ENCODE measurements at places on chromosomes 1 and 21. TPM values are rescaled to one million over a fixed set of nuclear protein-coding genes. Genes with fewer than 3 reads are reported as not detected.

Gene TCHH
- total RNA-seq, result not detected

GRCh38 chr1:28157894-28158293, 18.6 kb downstream of the PTAFR start:
- H3K27ac ChIP-seq, result no peak overlapping the region
- no peaks in the 10 kb centered on the region for H3K4me1 ChIP-seq
- no peak overlapping the region for H3K4me3 ChIP-seq
- no peaks in the 10 kb centered on the region for H3K36me3 ChIP-seq
- no peak for DNase-seq
- H3K27me3 ChIP-seq, result no peaks in the 10 kb centered on the region

GRCh38 chr1:117600325-117600943, 5.4 kb upstream of the TENT5C start:
- H3K27me3 ChIP-seq, result no peaks in the 10 kb centered on the region
- H3K4me3 ChIP-seq, result no peak overlapping the region
- H3K36me3 ChIP-seq, result no peaks in the 10 kb centered on the region
- H3K4me1 ChIP-seq, result peaks cover 9% of the 10 kb centered on the region
- H3K27ac ChIP-seq, result no peak overlapping the region

DNA sequence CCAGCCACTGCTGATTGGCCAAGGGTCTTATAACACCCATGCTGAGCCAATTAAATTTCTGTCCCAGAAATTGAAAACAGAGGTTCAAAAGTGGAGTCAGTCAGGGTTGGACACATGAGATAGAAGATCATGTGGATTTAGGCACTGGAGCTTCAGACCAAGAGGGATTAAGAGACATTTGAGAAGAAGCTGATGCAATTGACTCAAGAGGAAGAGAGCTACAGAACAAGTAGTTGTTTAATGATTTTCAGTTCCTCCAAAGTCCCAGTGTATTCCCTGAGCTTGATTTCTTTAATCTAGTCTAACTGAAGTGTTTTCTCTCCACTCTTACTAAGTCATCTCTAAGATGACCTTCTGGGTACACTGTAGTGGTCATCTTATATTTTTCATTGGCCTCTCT, 227.1 kb downstream of the DUSP10 start:
- H3K27me3 ChIP-seq, result no peaks in the 10 kb centered on the region
- no peak for DNase-seq
- no peak overlapping the region for H3K4me3 ChIP-seq
- no peak overlapping the region for H3K27ac ChIP-seq
- no peaks in the 10 kb centered on the region for H3K36me3 ChIP-seq
- no peaks in the 10 kb centered on the region for H3K4me1 ChIP-seq

Gene C1orf210
- total RNA-seq, result not detected

Gene VAV3
- 21.5 TPM for total RNA-seq

- no peaks in the 10 kb centered on the region for H3K4me1 ChIP-seq
- no peak overlapping the region for H3K4me3 ChIP-seq
- no peak for DNase-seq
- H3K27me3 ChIP-seq, result no peaks in the 10 kb centered on the region
- no peak overlapping the region for H3K27ac ChIP-seq
Measured at GRCh38 chr1:213423605-213424004, 372.6 kb downstream of the RPS6KC1 start.
